ENCODE measurements at places on chromosomes 5 and 9.

DNA sequence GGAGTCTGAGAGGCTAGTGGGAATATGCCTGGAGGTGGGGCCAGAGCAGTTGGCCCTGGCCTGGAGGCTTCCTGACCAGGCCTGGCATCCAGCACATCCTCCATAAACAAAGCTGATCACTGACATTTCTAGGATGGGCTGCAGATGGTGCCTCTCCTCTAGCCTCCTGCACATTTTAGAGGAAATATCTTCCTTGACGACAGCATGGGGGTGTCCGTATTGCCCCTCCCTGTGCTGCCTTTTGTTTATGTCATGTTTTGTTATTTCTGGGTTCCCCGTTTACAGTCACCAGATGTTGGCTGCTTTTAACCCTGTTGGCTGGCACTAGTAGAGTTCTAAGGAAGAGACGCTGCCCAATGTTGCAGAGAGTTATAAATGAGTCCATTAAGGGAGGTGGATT lies 148.5 kb downstream of the PHF2 start:
- DNase-seq = no peak

- DNase-seq = no peak
Observed at GRCh38 chr5:116178925-116179324, 94.1 kb downstream of the COMMD10 start.

GRCh38 chr9:113154471-113154870 lies 3.7 kb downstream of the SLC31A2 start:
- DNase-seq = no peak

GRCh38 chr9:136021171-136021871 lies 60.1 kb upstream of the UBAC1 start:
- no peak for DNase-seq

DNA sequence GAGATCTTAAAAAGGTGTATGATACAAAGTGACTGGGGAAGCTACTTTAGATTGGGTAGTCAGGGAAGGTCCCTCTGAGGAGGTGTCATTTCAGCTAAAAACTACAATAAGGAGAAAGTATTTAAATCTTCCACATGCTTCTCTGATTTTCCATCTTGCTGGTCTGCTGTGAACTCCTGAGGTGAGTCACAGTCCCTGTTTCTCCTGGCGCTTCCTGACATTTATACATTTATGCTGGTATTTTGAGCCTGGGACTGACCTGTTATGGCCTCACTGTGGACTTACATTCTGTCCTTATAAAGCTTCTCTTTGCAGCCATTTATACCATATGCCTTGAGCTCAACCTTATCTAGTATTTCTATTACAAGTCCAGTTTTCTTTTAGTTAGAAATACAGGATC lies 95.1 kb downstream of the MED27 start:
- no peak for DNase-seq

- DNase-seq = no peak
Observed at GRCh38 chr9:77750981-77751340, 102.8 kb upstream of the GNA14 start.

GRCh38 chr5:43973318-43973717 lies 370.3 kb downstream of the NNT start:
- no peak for DNase-seq
